ENCODE measurements at places on chromosomes 13 and 19. TPM values are rescaled to one million over a fixed set of nuclear protein-coding genes. Genes with fewer than 3 reads are reported as not detected.
A peak's percentile ranks its signal among the peaks of the same experiment; 100 is the strongest.

Gene CYP2A6
- total RNA-seq, result not detected

Gene PSG1
- total RNA-seq, result not detected

Gene CEACAM21
- total RNA-seq, result not detected

DNA sequence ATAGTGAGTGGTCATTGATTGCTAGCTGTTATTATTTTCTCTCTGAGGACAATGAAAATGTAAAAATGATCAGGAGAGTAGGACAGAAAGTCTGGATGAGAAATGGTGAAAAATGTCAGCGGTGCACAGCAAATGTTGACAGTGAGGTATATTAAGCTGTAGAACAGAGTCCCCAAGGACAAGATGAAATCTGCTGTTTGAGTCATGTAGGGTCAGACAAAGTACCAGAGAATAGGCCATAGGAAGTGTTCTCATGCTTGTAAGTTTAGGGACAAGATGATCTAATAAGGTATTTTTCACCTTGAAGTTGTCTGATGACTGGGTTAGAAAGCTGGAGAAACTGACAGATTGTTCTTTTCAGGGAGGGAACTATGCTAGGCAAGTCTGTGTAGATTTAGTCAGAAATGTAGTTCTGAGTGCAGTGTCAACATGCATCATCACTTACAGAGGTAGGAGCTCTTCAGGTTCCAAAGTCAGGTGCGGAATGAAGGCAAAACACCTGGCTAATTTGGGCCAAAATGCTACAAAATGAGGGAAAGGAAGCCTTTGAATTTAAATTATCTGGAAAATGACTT is 369.3 kb downstream of the DLEU7 start:
- no peak for DNase-seq

- DNase-seq, result peak; percentile 21
Observed at GRCh38 chr19:53537521-53538377, at the start of gene ZNF331. TSS of gene ZNF331 (plus strand) at chr19:53538145. CDS start at chr19:53569377, 31,232 bp downstream.

DNA sequence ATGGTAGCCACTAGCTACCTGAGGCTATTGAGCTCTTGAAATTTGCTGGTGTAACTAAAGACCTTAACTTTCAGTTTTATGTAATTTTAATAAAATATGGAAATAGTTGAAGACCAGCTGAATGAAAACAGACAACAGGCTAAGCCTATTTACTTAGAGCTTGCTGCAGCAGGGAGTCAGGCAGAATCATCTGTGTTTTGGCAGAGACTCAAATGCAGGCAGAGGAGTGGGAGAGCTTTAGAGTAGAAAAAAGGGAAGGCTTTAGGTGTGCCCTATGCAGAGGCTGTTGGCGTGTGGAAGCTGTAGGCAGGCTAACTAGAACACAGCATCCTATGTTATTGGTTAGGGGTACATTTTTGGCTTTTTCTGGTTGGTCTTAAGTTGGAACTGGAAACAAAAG is 304.9 kb upstream of the NBEA start:
- DNase-seq, result no peak

DNA sequence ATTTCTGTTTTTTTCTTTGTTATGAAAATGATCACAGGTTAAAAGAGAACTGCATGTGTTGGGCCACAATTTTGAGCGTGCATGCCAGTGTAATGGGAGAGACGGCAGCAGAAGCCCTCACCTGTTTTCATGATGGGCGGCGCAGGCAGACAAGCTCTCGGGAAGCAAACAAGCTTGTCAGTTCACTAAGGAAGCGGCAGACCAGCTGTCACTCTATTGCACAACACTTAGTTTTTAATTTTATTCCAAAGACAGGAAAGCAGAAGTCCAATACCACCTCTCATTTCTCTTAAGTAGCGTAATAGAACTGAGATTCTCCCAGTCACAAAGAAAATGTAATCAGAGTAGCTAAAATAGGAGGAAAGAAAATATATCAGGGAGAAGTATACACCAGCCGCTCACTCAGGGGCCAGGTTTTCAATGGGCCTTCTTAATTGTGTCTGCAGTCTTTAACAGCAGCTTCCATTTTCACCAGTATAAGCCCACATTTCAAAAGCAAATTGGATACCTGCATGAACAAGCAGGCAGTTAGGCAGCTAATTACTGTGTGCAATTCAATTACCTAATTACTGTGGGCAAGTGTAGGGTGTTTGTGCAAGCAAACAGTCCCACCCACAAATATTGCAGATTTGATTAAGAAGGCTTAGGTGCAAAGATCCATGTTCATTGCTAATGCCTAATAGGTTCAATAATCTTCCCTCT is 711.4 kb downstream of the DIAPH3 start:
- no peak for DNase-seq

GRCh38 chr19:14410091-14411051 is 8.8 kb downstream of the DDX39A start:
- no peak for DNase-seq

DNA sequence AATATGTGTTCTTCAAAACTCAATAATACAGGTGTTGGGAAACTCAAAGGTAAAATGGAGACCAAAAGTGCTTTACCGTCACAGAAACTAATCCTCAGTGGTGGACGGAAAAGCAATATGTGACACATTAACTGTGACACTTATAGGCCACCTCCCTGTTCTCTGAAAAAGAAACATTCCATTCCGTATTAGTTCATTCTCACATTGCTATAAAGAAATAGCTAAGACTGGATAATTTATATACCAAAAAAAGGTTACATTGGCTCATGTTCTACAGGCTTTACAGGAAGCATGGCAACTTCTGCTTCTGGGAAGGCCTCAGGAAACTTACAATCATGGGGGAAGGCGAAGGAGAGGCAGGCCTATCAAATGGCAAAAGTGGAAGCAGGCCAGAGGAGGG is 435.3 kb upstream of the HTR2A start:
- no peak for DNase-seq

DNA sequence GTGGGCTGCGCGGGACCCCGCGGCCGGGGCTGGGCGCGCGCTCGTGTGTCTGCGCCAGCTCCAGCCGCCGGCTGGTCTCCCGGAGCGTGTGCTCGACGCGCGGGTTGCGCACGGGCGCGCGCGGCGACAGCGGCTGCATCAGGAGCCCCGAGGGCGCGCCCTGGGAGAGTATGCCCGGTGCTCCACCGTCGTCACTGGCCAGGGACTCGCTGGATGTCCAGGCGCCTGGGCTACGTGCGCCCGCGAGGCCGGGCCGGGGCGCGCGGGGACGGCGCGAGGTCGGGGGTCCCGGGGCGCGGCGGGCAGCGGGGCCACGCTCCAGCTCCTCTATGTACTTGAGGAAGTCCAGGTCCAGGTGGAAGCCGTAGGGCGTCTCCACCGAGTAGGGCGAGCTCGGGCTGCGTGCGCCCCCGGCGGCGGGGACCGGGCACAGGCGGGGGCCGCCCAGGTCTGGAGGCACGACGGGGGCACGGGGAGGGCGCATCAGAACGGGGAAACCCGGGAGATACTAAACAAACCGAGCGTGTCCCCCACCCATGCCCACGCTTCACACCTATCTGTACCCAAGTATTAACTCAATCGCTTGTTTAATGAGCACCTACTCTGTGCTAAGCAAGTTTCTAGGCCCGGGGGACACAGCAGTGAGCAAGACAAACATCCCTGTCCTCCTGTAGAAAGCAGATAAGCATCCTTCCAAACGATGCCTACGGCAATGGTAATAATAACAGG is 7.6 kb downstream of the KANK3 start:
- no peak for DNase-seq

- no peak for DNase-seq
Observed at GRCh38 chr19:3471954-3472655, 8.2 kb downstream of the SMIM24 start.

GRCh38 chr13:109271061-109271460 is 515.3 kb downstream of the IRS2 start:
- DNase-seq, result no peak

- no peak for DNase-seq
Observed at GRCh38 chr13:77430377-77430951, 103.6 kb upstream of the MYCBP2 start.

- DNase-seq, result no peak
Observed at GRCh38 chr13:94950303-94950702, 238.0 kb upstream of the SOX21 start.

DNA sequence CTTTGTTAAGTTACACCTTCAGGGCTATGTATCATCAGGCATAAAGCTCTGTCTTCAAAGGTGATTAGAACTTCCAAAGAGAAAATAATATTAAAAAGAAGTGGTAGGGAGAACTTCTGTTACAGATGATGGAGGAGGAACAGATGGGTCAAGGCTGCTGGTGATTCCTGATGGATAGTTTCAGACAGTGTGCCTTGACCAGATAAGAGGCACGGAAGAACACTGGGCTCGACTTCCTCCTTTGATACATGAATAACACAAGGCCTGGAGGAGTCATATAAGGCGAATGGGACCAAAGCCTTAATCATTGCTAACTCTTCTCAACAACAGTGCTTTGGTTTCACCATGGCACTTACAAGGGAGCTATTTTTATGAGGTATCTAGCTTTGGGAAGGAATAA is 128.1 kb upstream of the RXFP2 start:
- DNase-seq, result no peak

DNA sequence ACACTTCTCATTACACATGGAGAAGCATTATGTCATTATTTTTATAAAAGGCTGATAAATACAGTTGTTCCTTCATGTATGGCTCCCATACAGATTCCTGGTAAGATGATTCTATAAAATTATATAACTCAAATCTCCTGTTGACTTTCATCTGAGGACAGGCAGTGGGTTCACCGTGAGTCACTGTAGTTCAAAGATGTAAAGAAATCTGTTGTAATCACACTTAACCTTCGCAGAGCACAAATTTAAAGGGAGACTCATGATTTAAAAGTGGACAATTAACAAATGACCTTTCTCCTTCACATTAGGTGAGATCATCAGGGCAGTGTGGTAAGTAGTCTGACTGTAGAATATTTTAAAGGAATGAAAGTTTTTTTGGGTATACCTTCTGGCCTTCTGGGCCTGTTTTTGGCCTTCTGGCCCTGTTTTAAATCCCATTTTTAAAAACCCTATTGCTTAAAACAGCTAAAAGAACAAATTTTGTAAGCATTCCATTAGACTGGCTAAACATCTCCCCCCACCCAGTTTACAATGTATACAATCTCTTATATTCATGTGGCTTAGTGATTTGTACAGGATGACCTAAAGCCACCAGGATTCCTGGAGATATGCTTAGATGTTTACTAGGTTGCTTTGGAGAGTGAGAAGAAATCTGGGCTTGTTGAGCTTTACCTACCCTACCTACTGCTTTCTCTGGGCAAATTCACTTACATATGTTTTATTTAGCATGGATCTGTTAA is 171.2 kb downstream of the ITGBL1 start:
- DNase-seq, result peak; percentile 21
